ENCODE measurements at places on chromosomes 7 and 10.
A peak's percentile ranks its signal among the peaks of the same experiment; 100 is the strongest.

- DNase-seq = no peak
Observed at GRCh38 chr10:79243181-79244067, 103.8 kb upstream of the PPIF start.

DNA sequence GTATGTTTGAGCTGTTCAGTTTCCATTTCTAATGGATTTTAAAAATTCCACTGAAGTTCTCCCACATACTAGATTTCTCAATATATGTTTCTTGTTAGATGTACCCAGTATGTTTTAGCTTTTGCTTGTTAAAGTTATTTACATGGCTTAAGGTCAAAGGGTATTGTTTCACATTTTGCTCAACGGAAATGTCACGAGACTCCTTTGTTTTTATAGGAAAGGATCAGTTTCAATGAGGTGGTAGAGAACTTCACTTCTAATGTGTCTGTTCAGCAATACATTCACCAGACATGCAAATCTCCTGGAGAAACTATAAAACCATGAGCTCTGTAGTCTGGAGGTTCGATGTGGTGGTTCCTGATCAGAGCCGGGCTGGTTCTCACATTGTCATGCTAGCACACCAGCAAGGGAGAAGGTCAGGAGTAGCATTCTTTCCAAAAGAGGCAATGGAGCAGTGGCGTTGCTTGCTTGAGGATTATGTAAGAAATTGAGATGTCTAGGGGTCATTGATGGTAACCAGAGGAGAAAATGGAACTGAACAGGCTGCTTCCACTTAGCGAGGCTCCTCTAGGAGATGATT lies 114.0 kb downstream of the RAB18 start:
- no peak for DNase-seq

- no peak for DNase-seq
Observed at GRCh38 chr7:134457210-134457609, 1.7 kb downstream of the AKR1B1 start.

- no peak for DNase-seq
Observed at GRCh38 chr7:133382775-133383559, 130.1 kb downstream of the EXOC4 start.

- DNase-seq = no peak
Observed at GRCh38 chr7:28165961-28166955, 14.3 kb downstream of the JAZF1 start.

- DNase-seq = no peak
Observed at GRCh38 chr7:132901241-132901640, 180.6 kb downstream of the CHCHD3 start.

GRCh38 chr10:49791100-49791499 lies 29.0 kb upstream of the OGDHL start:
- no peak for DNase-seq

- no peak for DNase-seq
Observed at GRCh38 chr7:99030951-99031350, 113.0 kb downstream of the SMURF1 start.

- DNase-seq = no peak
Observed at GRCh38 chr7:157567666-157568065, 230.9 kb downstream of the DNAJB6 start.

DNA sequence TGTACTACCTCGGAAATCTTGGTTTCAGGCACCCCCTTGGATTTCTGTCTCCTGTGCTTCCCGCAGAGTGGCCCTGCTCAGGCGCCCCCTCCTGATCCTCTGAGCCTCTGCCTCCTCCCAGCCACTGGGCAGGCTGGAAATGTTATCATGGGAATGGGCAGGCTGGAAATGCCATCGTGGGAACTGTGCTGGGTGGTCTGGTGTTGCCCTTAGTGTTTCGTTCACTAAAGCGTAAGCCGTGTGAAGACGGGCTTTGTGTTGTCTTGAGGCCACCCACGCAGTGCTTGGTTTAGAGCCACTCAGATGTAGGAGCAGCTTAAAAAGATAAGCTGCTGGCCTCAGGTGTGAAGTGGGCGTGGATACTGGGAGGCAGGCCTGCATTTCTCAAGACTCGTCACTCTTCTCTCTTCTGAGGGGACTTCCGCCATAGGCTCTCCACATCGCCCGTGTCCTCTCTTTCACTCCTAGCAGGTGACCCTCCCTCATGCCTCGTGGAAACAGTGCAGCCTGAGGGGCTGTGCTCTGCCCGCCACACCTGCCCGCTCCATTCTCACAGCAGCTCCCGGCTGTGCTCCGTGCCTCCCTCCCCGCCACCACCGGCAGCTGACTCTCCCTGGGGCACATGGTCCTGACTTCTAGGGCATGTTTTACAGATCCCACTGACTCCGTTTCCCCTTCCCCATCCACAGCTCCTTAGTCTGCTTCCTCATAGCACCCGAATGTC lies 28.5 kb downstream of the PPP2R2D start:
- peak; percentile 18 for DNase-seq

DNA sequence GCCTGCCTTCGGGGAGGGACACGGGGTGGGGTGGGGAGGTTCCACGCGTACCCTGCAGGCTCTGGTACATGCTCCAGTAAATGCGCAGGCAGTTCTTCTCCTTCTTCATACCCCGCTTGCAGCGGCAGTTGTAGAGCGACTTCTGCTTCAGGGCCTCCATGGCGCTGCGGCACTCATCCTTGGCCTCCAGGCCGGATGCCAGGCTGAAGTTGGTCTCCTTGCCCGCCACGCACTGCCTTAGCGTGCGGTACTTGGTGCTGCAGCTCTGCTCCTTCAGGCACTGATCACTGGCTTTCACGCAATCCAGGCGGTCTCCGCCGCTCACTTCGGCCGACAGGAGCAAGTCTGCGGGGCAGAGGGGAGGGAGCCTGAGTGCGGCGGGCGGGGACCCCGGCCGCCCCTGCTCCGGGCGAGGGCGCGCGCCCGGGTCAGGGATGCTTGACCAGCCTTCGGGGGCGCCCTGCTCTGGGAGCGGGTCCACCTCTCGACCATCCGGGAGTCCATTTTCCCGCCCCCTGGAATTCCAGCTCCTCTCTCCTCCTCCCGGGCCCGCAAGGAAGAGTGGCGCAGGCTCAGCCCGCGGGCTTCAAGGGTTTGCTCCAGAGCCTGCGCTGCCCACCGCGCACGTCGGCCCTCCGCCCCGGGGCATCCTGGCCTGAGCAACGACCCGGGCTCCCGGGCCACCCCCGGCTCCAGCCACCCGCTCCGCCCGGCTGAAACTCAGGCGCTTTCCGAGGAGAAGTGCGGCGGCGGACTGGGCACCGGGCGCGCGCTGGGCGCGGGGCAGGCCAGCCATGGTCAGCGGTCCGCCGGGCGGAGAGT lies 2.0 kb downstream of the GFRA1 start:
- no peak for DNase-seq

GRCh38 chr10:103632247-103632642 lies 138.7 kb downstream of the NEURL1 start:
- DNase-seq = no peak

DNA sequence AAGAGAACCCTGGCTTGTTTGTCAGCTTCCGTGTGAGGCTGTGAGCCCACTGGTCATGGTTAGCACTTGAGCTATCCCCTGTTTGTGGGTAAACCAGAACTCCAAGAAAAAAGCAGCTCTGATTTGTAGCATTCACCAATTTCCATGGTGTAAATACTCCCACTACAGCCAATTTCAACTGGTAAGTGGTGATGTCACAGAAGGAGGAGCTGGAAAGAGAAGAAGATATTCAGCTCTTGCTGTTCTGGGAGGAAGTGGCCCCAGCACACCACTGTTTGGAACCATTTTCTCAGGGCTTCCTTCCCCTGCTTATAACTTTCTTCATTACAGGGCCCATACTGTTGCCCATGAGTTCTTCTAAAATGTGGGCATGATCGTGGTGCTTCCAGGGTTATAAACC lies 500.1 kb upstream of the ZMIZ1 start:
- DNase-seq = no peak

GRCh38 chr10:324593-324992 lies 189.3 kb downstream of the ZMYND11 start:
- no peak for DNase-seq

All from K562 (cell line).